Testis (tissue), 5 donors: ENCODE measurements at places on chromosomes 3 and 15. TPM values are rescaled to one million over a fixed set of nuclear protein-coding genes. Genes with fewer than 3 reads are reported as not detected.

TP63 gene
- polyA plus RNA-seq: 5.2 TPM

- peaks cover 22% of the 10 kb centered on the region for H3K4me1 ChIP-seq
- H3K4me3 ChIP-seq: no peak overlapping the region
- H3K27me3 ChIP-seq: no peaks in the 10 kb centered on the region
- no peaks in the 10 kb centered on the region for H3K36me3 ChIP-seq
- no peak overlapping the region for H3K27ac ChIP-seq
- DNase-seq: no peak
Observed at GRCh38 chr15:73755481-73755880, 2.3 kb upstream of the INSYN1 start.

GRCh38 chr3:26058901-26059321 lies 269.0 kb downstream of the OXSM start:
- no peaks in the 10 kb centered on the region for H3K4me1 ChIP-seq
- no peaks in the 10 kb centered on the region for H3K36me3 ChIP-seq
- H3K27ac ChIP-seq: no peak overlapping the region
- H3K4me3 ChIP-seq: no peak overlapping the region

DNA sequence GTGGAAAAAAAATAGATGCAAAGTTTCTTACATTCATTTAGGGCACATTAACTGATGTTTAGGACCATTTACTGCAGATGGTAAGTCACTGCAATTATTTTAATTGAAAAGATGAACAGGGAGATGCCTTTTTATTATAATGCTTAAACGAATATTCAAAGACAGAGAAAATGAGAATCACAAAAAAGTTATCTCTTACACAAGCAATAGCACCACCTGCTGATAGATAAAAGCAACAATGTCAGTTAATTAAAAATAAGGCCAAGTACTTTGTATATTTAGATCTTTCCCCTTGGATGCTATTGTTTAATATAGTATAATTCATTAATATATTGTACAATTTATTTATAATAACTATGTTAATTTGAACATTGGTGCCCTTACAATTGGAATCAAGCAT lies 55.9 kb downstream of the IFT80 start:
- H3K27ac ChIP-seq: no peak overlapping the region
- no peaks in the 10 kb centered on the region for H3K4me1 ChIP-seq
- DNase-seq: no peak
- H3K4me3 ChIP-seq: no peak overlapping the region
- H3K36me3 ChIP-seq: no peaks in the 10 kb centered on the region
